ENCODE measurements at places on chromosomes 7 and 10. TPM values are rescaled to one million over a fixed set of nuclear protein-coding genes. Genes with fewer than 3 reads are reported as not detected.

The CAV1 gene
- total RNA-seq, result 40.6 TPM

The ADCY1 gene
- 0.40 TPM for total RNA-seq

The ELOVL3 gene
- total RNA-seq, result not detected

The BUD31 gene
- 98.9 TPM for total RNA-seq

The CAMK2B gene
- total RNA-seq, result 1.1 TPM

The GLCCI1 gene
- 2.7 TPM for total RNA-seq

All from esophagus mucosa (tissue), 1 donor.